HCT116 (cell line): ENCODE measurements at places on chromosomes 3 and 15.

- no peak for DNase-seq
Observed at GRCh38 chr3:29763115-29763514, 482.2 kb downstream of the RBMS3 start.

DNA sequence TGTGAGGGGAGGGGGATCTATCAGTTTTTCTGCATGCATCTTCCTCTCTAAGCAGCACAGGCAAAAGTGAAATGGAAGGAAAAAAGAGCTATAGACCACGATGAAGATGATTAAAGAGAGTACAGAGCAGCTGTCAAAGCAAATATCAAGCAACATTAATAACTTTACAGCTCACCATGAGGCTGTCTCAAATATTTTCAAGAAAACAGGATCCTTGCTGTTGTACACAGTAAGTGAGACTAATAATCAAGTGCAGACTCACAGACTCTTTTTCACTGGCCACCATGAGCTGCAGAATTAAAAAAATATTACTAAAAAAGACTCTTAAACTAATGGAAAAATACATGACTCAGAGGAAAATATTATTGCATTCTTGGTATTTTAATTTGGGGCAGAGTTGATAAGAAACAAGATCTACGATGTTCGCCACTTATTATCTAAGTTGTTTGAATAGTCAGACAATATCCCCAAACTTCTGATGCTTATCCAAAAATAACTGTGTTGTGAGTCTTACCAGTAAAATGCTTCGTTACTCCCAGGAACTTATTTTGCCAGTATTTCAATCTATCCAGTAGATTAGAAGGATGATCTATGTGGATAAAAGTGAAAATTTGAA lies 817.5 kb upstream of the ALCAM start:
- DNase-seq: no peak

GRCh38 chr3:90025019-90025418 lies 917.6 kb downstream of the EPHA3 start:
- DNase-seq: no peak

DNA sequence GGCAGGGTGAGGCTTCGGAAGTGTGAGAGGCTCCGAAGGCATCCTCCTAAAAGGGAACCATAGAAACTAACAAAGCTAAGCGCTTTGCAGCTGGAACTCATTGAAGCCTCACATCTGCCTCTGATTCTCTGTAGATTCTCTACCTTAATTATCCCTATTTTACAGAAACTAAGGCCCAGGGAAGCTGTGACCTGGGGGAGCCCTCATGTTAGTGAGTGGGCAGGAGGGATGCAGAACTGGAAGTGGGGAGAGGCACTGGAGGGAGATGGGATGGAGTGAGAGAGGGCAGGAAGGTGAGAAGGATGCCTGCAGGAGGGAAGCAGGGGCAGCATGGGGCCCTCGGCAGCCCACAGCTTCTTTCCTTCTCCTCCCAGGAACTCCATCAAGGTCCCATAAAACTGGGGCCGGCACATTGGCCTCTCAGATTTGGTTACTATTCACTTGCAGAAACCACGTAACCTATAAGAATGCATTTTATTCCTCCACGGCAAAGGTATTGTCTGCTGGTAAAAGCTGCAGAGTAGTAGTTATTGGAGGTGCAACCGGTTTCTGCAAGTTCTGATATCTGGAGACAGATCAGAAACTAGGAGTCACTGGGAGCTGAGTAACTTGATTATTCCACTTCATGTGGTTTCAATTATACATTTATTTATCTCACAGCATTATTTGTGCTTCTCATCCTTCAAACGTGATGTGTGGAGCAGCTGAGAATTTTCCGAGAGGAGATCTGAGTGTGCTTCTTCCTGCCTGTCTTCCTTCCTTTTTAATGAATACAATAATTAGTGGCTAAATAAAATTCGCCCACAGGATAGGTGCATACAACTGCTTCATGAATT lies 24.0 kb upstream of the CHCHD6 start:
- no peak for DNase-seq

GRCh38 chr3:58020783-58021071 lies 12.5 kb downstream of the FLNB start:
- DNase-seq: no peak

- DNase-seq: no peak
Observed at GRCh38 chr15:68552773-68553172, 26.0 kb upstream of the CORO2B start.

GRCh38 chr15:77591968-77592613 lies 40.6 kb downstream of the LINGO1 start:
- no peak for DNase-seq

- DNase-seq: no peak
Observed at GRCh38 chr3:120092474-120092873, 1.8 kb downstream of the GSK3B start.

- DNase-seq: no peak
Observed at GRCh38 chr15:70587896-70588567, 175.3 kb downstream of the UACA start.
